ENCODE measurements at places on chromosomes 5 and 9.

- no peak for DNase-seq
Measured at GRCh38 chr5:43358726-43359125, 45.5 kb upstream of the HMGCS1 start.

DNA sequence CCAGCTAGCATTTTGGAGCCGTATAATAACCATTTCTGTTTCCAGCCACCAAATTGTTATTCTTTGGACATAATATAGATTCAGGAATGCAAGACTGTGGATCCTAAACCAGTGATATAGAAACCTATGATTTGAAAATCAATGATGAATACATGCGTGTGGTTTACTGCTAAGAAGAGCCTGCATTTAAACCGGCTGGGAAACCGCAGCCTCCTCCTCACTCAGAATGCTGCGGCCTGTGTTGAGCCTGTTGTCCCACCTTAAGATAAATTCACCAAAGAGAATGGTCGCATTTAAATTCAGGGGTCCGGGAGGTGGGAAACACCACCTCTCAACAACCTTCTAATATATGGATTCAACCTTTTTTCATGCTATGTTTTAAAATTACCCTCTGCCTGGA, 148.0 kb downstream of the MEF2C start:
- no peak for DNase-seq

DNA sequence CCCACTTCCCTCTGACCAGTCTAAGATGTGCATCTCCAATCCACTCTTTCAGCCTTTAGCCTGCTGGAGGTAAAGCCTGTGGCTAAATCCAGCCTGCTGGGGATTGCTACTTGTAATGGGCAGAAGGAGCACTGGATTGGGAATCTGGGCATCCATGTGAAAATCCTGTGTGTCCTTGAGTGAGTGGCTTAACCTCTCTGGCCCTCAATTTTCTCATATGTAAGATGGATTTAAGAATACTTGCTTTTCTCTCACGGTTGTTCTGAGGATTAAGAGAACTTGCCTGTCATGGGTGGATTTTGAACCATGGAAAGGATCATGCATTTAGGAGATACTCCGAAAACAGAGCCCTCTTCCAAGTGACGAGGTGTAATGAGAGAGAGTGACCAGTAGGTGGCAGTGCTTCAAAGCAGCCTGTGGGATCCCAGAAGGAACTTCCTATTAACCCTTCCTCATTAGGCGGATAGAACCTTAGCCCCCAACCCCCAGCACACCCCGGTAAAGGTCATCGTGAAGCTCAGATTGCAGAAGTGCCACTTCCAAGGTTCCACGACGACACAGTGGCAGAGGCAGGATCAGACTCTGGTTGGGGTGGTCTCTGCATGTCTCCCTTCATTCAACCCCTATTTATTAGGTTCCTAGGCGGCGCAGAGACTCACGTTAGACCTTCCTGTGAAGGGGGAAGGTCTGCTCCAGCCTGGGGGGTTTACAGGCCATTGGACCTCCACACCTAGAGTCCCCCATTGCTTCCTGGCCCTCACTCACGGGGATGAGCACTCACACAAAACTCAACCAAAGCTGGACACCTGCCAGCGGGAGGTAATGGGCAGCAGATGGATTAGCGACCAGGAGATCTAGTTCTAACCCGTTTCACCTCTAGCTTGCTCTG, 68.7 kb upstream of the ZNF618 start:
- DNase-seq, result peak; percentile 13

DNA sequence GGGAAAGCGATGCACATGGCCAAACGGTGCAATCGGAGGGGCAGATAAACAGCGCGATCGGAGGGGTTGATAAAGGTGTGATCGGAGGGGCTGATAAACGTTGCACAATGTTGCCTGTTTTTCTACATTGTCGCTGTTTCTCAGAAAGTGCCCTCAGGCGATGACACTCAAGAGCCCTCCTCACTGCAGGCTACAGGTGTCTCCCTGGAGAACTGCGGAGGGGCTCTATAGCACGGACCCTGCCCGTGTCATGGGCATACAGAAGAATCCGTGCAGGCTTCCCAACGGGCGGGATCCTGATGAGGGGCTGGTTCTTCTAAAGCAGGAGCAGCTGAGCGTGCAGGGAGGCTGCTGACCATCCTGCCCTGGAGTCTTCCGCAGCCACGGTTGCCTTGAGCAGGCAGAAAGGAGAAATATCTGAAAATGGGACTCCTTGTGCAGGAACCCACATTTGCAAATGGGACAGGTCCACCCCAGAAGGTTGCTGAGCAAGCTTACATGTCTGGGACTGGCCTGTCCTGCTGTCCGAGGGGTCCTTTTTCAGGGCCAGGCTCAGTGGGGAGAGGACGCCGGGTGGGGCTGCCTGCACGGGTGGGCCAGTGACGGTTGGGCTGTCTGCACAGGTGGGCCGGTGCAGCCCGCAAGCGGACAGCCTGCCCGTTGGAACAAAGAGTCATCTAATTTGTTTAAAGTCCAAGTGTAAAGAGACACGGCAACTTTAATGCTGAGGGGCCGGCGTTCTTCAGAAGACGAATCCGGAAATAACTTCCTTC, 25.1 kb upstream of the LPCAT1 start:
- no peak for DNase-seq

- DNase-seq, result no peak
Measured at GRCh38 chr5:56607551-56607950, 207.8 kb upstream of the MAP3K1 start.

DNA sequence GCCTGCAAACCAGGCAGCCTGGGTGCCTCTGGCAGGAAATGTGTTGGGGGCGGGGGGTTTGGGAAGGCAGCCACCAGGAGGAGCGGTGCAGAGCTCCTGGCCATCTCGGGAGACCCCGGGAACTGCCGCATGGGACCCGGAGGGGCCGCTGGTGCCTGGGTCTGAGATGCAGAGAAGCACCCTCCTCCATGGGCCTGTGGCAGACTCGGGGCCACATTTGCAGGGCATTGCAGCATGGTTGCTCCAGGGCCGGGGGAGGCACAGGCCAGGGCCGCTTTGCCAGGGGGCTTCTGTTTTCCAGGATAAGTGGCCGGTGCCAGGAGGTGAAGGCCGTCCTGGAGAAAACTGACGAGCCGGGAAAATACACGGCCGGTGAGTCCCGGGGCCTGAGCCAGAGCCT, 1.7 kb downstream of the LCN1 start:
- no peak for DNase-seq

DNA sequence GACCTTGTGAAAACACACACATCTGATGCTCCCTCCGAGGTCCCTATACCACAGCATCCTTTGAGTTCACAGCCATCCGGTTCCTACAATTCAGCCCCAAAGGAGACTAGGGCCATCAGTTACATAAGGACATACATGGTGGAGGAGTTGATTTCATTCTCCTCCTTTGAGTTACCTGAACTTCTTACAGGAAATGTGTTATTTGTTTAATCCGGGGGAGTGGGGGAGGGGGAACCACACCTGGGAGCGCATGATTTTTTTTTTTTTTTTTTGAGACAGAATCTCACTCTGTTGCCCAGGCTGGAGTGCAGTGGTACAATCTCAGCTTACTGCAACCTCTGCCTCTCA, 30.7 kb downstream of the SEMA4D start:
- no peak for DNase-seq

DNA sequence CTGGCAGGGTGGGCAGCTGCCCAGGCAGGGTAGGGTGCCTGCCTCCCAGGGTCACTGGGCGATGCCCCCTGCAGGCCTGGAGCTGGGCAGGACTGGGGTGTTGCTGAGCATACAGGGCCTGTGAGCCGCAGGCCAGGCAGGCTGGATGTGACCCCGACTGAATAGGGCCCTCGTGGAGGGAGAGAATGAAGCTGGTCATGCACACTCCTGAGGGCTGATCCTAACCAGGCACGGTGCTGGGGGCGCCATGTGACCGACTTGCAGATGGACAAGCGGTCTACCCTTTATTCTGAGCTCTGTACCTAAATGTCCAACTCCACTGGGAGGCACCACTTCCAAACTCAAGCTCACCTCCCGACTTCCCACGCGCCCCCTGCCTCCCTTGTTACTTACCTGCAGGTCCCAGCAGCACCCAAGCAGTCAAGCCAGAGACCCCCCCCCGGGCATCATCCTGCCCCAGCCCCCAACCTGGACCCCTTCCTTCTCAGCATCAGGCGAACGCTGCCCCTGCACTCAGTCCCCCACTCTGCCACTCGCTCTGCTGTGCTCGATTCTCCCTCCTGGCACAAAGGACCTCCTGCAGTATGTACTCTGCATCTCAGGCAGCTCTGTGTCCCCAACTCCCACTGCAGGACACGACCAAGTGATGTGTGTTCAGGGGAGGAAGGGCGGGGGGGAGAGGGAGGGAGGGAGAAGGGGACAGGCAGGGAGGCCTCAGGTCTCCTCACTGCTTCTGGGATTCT, 76.8 kb upstream of the PHYKPL start:
- DNase-seq, result no peak

- DNase-seq, result no peak
Measured at GRCh38 chr5:173916233-173916632, 28.1 kb downstream of the CPEB4 start.

DNA sequence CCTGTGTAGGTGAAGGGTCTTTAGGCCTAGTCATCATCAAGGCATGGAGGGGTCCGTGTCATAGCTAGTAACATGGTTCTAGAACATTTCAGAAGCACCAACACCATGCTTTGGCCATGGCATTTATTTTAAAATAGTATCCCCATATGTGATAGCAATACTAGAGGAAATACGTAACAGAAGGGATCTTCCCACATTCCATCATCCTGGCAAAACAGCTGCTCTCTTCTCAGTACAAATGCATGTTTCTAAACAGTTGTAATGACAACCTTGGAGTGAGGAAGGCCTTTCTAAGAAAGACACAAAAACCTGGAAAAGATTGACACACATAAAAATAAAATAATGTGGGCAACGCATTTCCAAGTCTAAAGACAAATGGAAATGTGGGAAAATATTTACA, 97.6 kb downstream of the GADD45G start:
- DNase-seq, result no peak

GRCh38 chr9:124279531-124280175, 21.9 kb downstream of the NEK6 start:
- DNase-seq, result no peak

- DNase-seq, result no peak
Measured at GRCh38 chr5:123681061-123681460, 169.1 kb downstream of the CSNK1G3 start.

DNA sequence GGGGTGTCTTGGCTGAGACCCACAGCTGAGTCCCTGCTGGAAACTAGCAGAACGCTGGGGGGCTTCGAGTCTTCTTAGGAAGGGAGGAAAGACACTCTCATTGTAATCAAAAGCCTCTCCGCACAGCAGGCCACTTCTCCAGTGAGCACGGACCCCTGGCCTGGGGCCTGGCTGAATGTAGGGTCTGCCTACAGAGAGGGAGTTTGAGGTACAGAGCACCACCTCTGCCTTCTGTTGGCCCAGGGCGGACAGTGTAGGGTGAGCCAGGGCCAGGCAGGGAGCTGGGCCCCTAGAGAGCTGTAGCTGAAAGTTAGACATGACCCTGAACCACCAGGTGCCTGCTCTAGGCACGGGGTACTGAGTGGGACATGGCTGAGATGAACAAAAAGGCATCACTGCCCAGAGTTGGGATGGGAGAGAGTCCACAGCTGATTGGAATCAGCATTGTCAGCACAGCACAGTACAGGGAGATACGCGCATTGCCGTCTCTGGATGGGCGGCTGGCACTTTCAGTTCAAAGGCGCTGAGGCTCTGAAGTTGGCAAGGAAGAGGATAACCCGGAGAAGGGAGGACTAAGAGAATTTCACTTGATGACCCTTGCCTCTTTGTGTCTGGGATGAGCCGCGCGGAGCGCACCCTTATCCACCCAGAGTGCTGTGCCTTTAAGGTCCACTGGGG, 363 bp upstream of the SLC25A48 start:
- no peak for DNase-seq

DNA sequence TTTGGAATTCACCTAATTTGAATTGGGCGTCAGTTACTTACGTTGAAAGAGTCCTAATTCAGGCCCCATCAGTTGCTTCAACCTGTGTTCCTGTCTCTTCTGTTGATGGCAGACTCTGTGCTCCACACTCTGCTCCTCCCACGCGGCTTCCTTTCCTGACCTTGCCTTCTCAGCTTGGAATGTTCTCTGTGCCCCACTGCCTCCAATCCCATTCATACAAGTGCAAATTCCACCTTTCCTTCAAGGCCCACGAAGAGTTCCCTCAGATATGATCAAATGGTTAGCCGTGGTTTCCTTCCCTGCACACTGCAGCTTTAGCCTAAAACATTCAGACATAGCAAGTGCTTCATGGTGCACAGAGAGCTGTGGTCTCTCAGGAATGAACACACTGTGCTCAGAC, 65.7 kb downstream of the SREK1 start:
- no peak for DNase-seq

DNA sequence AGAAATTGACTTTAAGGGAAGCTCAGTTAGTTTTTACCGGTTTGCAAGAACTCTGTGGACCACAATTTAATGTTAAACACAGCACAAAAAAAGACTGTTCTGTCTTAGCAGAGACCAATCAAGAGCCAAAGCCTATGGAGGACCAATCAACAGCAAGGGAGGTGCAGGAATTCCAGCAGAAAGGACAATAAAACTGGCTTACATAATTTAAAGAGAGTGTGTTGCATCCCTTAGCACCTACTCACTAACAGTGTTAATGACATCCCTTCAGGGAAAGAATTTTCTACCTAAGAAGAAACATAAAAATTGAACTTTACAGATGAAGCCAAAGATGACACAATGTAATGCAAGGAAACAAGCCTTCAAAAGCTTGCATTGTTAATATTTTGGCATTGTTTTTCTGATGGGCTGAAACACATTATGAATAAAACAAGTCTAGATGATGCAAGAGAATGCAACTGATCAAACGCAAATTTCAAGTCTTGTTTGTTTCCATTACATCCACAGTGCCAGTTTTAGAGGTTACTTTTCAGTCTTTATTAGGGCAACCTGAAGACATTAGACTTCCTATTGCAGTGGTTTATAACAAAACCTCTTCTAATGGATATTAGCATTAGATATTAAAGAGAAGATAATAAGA, 111.3 kb upstream of the FST start:
- DNase-seq, result no peak

DNA sequence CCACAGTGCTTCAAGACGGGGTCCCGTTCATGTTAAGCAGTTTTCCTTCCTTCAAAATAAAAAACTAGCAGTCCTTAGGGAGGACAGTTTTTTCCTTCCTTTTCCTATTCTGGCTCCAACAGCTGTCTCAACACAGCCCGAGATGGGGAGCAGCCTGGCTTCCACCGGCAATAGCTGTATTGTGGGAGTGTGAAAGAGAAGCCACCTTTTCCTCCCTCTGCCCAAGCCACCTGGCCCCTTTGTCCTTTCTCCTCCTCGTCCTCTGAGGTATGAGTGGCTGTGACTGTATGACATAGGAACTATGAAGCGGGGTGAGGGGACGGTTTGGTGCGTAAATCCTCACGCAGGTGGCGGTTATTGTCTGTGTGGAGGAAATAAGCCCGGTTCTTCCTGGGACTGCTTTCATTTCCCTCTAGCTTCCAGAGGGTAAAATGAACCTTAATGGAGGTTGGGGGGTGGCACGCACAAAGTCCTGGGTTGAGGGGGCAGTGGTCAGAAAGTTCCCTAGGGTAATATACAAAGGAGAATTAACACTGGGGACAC, 292.0 kb upstream of the DMRT1 start:
- no peak for DNase-seq
